ENCODE measurements at places on chromosomes 11 and 22.

GRCh38 chr11:112269139-112269538, 8.5 kb upstream of the PLET1 start:
- DNase-seq = no peak

GRCh38 chr11:113907152-113907551, 2.6 kb downstream of the HTR3B start:
- DNase-seq = no peak

GRCh38 chr22:22882033-22882717, 5.4 kb upstream of the IGLL5 start:
- DNase-seq = no peak

- DNase-seq = no peak
These were observed 296.8 kb downstream of the RAB38 start for GRCh38 chr11:87878373-87878825.

- DNase-seq = peak; percentile 40
These were observed 25.5 kb upstream of the GRK2 start for GRCh38 chr11:67240576-67241389.

DNA sequence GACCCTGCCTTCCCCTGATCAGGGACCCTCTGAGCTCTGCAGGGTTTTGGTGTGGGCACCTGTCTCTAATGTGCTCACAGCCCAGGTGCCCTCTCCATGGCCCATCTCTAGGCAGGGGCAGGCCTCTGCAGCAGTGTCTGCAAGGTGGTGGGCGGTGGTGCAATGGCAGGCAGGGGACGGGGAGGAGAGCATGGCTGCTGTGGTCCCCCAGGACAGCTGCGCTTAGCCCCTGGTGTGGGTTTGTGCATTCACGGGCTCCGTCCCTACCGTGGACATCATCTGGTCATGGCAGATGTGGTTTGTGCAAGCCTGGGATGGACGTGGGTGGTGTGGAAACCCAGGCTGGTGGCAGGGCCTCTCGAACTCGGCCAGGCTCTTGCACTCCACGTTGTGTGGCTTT, 443.1 kb downstream of the TBC1D22A start:
- no peak for DNase-seq

DNA sequence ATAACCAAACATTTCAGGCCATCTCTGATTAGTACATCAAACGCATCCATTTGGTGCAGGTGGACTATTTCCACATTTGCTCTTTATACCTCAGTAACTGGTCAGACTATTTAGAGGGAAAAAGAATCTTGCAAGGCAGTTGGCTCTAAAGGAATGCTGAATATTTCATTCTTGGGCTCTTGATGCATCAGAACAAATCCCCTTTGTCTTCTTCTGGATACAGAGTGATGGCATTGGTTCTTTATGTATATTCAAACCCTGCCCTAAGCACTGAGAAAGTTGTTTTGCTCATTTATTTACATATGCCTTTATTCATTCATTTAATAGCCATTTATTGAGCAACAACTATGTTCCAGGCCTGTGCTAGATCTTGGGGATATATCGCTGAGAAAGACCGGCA, 31.1 kb upstream of the RAB30 start:
- DNase-seq = no peak

DNA sequence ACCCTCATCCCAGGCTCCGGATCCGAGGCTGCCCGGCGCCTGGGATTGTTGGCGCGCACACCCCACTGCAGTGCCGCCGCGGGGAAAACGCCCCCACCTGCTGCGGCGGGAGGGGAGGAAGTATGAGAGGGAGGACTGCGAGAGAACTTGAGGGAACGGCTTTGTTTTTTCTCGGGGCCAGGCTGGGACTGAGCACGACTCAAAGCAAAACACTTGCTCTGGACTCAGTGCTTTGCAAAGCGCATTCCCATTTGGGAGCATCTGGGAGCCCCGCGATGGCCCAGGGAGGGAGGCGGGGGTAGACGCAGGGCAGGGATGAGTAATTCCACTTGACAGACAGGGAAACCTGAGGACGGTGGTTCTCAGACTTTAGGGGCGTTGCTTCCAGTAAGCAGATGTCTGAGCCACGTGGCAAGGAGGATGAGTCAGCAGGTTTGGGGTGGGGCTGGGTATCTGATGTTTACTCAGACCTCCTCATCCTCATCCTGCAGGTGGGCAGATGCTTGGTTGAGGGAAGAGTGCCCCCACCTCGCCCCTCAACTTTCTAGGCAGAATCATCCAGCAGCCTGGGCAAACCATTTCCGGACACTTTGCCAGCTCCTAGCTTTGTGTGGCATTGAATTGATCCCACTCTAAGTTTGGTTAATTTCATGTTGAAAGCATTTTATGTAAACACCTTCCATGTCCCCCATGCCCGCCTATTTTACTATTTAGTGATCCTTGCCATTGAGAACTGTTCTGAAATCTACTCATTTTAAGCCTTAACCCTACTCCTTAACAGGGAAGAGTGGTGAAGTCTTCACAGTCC, 1.5 kb downstream of the MIAT start:
- peak; percentile 48 for DNase-seq

GRCh38 chr11:41047229-41047628, 412.2 kb downstream of the LRRC4C start:
- no peak for DNase-seq

- DNase-seq = no peak
These were observed 43.8 kb upstream of the LARGE1 start for GRCh38 chr22:33964121-33964520.

DNA sequence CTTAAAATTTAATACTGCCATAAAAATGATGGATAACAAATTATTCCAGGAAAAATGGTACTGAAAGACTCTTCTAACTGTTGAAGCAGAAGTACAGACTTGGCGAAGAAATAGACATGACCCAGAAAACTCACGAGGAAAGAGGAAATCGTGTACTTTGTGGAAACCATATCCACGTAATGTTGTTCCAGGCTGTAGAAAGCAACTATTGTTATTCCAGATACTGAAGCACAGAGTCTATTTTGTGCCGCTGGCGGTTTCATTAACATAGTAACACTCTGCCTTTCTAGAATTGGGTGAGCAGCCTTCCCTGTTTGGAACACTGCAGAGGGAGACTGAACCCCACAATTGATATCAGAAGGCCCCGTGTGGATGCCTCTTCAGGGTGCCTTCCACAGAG, 310.6 kb downstream of the TBC1D22A start:
- DNase-seq = no peak

- no peak for DNase-seq
These were observed 108.9 kb downstream of the GALNT18 start for GRCh38 chr11:11512929-11513328.

GRCh38 chr11:65565624-65566453, 4.4 kb upstream of the ZNRD2 start:
- no peak for DNase-seq

DNA sequence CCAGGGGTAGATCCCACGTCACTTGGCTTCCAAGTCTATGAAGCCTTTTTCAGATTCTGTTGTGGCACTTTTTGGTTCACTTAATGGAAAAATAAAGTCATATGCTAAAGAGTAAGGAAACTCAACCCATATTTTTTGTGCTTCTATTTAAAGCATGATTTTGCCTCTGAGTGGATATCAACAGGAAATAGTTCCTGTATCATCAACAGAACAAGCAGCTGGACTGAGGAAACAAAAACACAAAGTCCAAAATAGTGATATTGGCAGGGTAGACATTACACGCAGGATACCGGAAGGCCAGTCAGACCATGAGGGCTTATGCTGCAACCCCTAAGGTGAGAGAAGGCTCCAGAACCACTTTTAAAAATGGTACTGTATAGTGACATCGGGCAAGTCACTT, 248.3 kb upstream of the ANO5 start:
- no peak for DNase-seq

- DNase-seq = no peak
These were observed 729.3 kb upstream of the LUZP2 start for GRCh38 chr11:23767576-23767975.

- no peak for DNase-seq
These were observed 60.4 kb downstream of the LARGE2 start for GRCh38 chr11:45982656-45983470.

DNA sequence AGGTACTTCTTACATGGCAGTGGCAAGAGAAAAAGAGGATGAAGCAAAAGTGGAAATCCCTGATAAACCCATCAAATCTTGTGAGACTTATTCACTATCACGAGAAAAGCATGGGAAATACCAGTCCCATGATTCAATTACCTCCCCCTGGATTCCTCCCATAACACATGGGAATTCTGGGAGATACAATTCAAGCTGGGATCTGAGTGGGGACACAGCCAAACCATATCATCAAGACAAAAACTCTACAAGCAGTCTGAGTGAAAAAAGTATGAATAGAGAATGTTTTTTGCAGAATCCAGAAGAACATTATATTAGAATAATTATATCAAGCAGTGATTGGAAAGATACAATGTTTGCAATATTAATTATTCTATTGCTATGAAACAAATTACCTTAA, 893.7 kb downstream of the FAM181B start:
- DNase-seq = no peak

DNA sequence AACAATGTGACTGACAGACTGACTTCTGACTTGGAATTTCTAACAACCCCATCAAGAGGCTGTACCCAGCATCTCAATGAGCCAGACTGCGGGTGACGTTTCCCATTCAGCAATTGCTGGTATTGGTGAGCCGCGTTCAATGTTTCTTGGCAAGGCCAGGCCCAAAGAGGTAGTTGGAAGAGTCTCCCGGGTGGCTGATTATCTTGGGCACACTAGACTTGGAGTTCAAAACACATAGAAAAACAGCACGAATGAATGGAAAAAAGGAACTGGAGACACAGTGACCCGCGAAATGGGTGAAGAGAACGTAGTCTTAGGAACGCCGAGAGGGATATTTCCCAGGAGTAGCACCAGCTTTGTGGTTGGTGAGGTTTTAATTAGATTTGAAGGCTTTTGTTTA, 115.7 kb downstream of the RPS6KA4 start:
- DNase-seq = no peak

Data from stimulated activated CD8-positive, alpha-beta memory T cell treated with anti-CD3 and anti-CD28 coated beads, Interleukin-4, amount 100 ng/mL, for 1 hour (primary cell).